ENCODE measurements at places on chromosomes 16 and 17.

GRCh38 chr16:55351936-55352335 lies 27.9 kb downstream of the IRX6 start:
- DNase-seq = no peak

- no peak for DNase-seq
Measured at GRCh38 chr17:5209396-5209795, 17.7 kb upstream of the ZNF594 start.

- DNase-seq = no peak
Measured at GRCh38 chr16:4991754-4992153, 33.6 kb downstream of the SEC14L5 start.

DNA sequence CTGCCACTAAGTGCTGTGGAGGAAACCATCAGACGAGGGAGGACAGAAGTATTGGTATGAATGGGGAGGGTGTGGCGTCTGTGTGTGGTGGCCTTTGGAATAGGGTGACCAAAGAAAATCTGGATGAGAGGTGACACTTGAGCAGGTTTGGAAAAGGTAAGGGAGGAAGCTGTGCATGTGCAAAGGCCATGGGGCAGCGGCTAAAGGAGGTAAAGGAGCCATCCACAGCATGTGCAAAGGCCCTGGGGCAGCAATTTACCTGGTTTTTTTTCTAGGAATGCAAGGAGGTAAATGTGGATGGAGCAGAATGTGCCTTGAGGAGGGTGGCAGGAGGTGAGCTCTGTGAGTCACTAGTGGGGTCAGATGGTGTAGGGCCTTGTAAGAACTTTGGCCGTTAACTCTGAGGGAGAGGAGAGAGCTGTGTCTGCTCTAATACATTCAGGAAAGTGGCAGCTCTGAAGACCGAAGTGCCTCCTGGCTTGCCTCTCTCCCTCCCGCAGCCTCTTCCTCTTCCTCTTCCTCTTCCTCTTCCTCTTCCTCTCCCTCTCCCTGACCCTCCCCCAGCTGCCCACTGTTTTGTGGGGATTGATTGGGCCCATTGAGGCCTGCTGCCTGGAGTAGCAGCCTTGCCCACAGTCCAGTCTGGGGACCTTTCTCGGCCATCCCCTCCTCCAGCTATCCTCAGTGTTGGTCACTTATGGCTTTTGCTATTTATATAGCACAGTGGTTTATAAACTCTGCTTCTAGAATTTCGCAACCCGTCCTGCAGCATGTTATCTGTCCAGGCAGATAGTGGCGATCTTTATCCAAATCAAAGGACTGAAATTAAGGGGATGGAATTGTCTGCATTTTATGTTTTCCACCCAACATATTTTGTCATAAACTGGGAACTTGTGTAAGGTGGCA lies 38.7 kb downstream of the CMIP start:
- no peak for DNase-seq

DNA sequence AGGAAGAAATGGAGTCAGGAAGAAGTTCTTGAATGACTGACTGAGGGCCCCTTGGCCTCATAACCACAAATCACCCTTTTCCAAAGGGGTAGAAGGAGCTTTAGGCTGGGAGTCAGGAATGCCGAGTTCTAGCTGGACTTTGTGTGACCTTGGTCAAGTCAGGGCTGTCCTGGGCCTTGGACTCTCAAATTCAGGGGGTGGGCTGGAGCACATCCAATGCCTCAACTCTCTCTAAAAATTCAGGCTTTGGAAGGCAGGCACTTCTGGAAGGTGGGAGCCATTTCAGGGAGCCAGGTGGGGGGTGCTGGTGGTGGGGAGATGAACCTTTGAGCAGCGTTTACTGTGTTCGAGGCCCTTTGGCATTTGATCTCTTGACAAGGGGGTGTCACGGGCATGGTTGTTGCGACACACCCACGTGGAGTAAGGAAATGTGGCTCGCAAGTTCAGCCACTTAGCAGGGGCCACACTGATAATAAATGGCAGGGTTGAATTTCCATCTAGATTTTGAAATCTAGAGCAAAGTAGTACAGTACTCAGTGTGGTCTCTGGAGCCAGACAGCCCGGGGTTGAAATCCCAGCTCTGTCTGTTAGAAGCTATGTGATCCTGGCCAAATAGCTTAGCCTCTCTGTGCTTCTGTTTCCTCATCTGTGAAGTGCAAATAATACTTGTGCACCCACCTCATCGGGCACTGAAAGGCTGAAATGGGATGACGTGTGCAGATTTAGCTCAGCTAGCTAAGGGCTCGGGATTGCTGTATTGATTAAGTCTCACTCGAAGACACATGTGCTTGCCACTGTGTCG lies 47.1 kb upstream of the CIBAR2 start:
- no peak for DNase-seq

DNA sequence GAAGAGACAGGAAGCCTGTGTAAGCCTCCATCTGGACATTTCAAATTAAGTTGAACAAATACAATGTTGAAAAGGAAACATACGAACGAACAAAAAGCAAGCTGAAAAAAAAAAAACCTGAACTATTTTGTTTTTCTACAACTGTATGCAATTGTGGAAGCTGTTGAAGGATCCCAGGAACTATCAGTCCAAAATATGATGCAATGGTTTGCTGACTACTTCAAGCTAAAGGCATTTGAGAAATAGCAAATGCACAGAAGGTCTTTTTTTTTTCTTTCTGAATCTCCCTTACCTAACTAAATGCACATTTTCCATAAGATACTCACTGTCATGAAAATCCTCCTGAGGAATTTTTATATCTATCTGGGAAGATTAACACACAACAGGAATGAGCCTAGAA lies 40.2 kb downstream of the MAF start:
- DNase-seq = no peak

DNA sequence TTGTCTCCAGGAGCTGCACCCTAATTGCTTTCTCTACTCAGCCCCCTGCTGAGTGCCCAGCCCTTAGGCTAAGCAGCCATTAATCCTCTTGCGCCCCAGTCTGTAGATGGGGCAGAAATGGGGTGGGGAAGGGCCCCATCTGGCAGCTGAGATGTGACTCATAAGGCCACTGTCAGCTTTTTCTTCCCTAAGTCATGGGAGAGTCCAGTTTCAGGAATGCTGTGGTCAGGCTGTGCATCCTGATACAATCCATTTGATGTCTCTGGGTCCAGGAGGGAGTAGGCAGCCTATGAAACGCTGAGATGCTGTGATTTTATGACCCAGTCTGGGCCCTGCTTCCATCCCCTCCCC lies 12.3 kb downstream of the PLXDC1 start:
- DNase-seq = no peak
